ENCODE measurements at places on chromosomes 13 and 19. TPM values are rescaled to one million over a fixed set of nuclear protein-coding genes. Genes with fewer than 3 reads are reported as not detected.

ALKBH6 gene
- 17.0 TPM for total RNA-seq

DNA sequence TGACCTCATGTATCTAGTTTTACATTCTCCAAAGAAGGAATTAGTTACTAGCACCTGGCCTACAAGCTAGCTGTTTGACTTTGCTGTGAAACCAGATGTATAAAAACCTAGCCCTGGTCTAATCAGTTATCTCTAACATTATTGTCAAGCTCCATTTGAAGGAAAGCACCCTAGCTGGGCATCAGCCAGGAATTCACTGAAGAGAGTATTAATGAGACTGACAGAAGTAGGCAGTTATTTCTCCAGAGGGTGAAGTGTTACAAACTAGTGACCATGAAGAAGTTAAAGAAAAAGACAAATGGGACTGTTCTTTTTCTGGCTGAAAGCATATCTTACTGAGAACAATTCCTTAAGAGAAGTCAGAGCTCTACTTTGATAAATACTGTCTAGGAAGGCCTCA lies 2529.3 kb upstream of the PCDH20 start:
- DNase-seq = no peak

DNA sequence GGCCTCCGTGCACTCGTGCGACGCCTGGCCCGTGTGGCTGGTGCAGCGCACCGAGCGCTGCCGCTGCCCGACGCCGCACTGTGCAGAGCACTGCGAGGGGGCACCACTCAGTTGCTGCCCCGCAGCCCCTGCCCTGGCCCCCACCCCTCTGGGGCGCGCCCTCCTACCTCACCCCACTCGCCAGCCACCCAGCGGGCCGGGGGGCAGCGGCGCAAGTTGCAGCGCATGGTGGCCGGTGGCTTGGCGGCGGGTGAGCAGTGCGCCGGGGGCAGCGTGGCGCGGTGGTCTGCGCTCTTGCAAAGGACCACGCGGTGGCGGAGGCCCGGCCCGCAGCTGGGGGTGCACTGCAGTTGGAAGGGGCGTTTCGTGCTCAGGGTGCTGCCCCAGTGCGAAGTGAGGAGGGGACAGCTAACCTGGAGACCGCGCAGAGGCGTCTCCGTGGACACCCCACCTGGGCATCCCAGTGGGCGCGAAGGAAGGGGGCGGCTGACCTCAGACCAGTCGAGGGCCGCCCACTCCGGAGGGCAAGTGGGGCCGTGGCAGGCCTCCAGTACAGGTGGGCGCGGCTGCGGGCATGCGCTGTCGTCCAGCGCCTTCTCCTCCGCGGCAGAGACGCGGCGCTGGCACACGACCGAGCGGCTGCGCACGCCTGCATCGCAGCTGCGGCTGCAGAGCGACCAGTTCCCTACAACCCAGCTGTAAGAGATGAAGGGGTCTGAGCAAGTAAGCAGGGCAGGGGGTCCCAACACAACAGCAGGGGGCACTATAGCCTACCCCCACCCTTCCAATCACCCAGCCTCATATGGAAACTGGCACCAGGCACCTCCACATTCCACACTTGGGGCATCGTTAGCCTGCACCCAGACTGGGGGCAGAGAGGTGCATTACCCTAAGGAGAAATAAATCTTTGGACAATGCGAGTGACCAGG lies 8.0 kb upstream of the MYO1F start:
- DNase-seq = no peak

DNA sequence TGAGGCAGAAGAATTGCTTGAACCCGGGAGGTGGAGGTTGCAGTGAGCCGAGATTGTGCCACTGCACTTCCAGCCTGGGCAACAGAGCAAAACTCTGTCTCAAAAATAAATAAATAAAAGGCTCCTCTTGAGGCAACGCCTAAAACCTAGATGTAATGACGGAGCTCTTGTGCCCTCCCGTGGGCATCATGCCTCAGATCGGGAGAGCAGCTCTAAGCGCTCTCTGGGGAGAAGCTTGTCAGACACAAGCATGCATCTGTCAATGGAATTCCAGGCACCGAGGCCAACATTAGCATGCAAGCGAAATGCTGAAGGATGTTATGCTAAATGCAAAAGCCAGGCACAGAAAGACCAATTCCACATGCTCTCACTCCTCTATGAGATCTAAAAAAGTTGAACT lies 45.6 kb upstream of the MRI1 start:
- DNase-seq = peak; percentile 31

- DNase-seq = no peak
Observed at GRCh38 chr13:97302611-97303010, 80.5 kb downstream of the MBNL2 start.

- no peak for DNase-seq
Observed at GRCh38 chr19:8607386-8607785, 3.1 kb downstream of the ADAMTS10 start.

DNA sequence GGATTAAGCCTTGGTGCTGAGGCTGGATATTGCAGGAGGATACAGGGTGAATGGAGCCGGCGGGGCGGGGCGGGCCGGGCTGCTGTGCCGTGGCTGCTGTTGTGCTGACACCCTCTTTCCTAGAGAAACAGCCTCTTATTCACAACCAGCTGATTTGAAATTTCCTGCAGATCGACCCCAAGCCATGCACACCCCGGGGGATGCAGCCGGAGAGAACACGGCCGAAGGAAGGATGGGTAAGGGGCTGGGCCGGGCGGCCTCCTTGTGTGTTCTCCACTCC lies 11.1 kb downstream of the DAZAP1 start:
- DNase-seq = no peak
